Left lung (tissue), 14 donors: ENCODE measurements at places on chromosomes 5 and 9. TPM values are rescaled to one million over a fixed set of nuclear protein-coding genes. Genes with fewer than 3 reads are reported as not detected.
A peak's percentile ranks its signal among the peaks of the same experiment; 100 is the strongest.

The PCDHGA10 gene
- polyA plus RNA-seq = 3.9 TPM

The TCOF1 gene
- 27.9 TPM for polyA plus RNA-seq

The TSSK1B gene
- polyA plus RNA-seq = not detected

The DMRT3 gene
- not detected for polyA plus RNA-seq

The WDR38 gene
- polyA plus RNA-seq = 1.5 TPM

The MYMK gene
- polyA plus RNA-seq = not detected

The TPPP gene
- polyA plus RNA-seq = 6.7 TPM

The SEMA6A gene
- polyA plus RNA-seq = 40.0 TPM

The PAPPA gene
- polyA plus RNA-seq = 1.2 TPM

DNA sequence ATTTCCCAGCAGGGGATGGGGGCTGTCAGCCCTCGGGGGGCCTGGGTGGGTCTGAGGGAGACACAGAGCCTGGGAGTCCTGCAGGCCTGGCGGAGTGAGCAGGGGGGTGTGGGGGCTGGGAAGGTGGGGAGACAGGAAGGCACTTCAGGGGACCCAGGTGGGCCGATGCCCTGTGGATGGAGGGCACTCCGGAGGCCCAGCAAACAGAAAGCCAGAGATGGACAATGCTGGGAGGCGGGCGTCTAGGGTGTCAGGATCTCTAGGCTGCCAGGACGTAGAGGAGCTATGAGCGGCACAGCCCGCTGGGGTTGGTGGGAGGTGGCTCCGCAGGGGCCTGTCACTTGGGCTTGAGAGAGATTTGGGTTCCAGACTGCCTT lies 87.6 kb upstream of the COL5A1 start:
- peaks cover 18% of the 10 kb centered on the region for H3K4me1 ChIP-seq
- no peak for DNase-seq
- H3K4me3 ChIP-seq = no peak overlapping the region
- H3K27me3 ChIP-seq = no peaks in the 10 kb centered on the region
- no peak overlapping the region for H3K27ac ChIP-seq
- no peaks in the 10 kb centered on the region for H3K36me3 ChIP-seq

DNA sequence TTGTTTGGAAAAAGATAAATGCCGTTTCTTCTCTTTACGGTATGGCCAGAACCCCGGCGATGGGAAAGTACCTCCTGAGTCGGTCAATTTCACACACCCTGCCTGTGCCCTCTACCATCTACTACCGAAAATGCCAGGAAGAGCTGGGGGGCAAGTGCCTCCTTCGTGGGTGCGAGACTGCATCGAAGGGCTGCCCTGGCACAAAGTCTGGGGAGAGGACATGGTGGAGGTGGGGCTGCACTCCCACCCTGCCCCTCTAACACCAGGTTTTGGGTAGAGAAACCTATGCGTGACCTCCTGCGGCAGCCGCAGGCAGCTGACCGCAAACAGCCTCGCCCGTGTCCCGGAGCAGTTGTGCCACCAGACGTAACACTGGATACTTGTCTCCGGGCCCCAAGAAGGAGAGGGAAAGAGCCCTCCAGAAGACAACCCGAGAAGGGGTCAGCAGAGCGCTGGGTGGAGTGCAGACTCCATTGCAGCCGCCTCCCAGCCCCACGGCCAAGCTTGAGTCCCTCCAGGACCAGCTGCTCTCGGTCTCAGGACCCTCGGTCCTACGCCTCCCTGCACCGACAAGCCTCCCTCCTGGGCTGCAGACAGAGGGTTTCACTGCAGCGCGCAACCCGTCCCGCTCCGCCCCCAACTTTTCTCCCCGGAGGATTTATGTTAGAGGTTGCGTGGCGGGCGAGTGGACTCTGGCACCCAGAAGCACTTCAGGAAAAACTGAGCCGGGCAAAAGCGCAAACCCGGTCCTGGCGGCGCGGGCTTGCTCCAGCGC lies 823 bp upstream of the PRDM6 start:
- H3K27me3 ChIP-seq = peaks cover 66% of the 10 kb centered on the region
- H3K4me3 ChIP-seq = peak overlapping the region; percentile 31
- peak; percentile 58 for DNase-seq

- peaks cover 25% of the 10 kb centered on the region for H3K4me1 ChIP-seq
- no peak for DNase-seq
- no peak overlapping the region for H3K27ac ChIP-seq
- H3K4me3 ChIP-seq = no peak overlapping the region
- peaks cover 18% of the 10 kb centered on the region for H3K27me3 ChIP-seq
Observed at GRCh38 chr5:157463081-157463480, 3.1 kb downstream of the NIPAL4 start.

GRCh38 chr5:152844713-152845112 lies 439.6 kb upstream of the NMUR2 start:
- no peak overlapping the region for H3K4me3 ChIP-seq
- no peaks in the 10 kb centered on the region for H3K4me1 ChIP-seq
- no peak for DNase-seq
- no peaks in the 10 kb centered on the region for H3K36me3 ChIP-seq
- no peak overlapping the region for H3K27ac ChIP-seq
- H3K27me3 ChIP-seq = no peaks in the 10 kb centered on the region

- H3K27me3 ChIP-seq = no peaks in the 10 kb centered on the region
- no peaks in the 10 kb centered on the region for H3K36me3 ChIP-seq
- H3K27ac ChIP-seq = no peak overlapping the region
- no peaks in the 10 kb centered on the region for H3K4me1 ChIP-seq
- DNase-seq = no peak
Observed at GRCh38 chr5:13740471-13740870, 204.0 kb downstream of the DNAH5 start.

- no peaks in the 10 kb centered on the region for H3K27me3 ChIP-seq
- no peak for DNase-seq
- no peak overlapping the region for H3K4me3 ChIP-seq
- H3K27ac ChIP-seq = no peak overlapping the region
Observed at GRCh38 chr5:41539454-41539853, 29.1 kb upstream of the PLCXD3 start.

GRCh38 chr5:180464603-180464970 lies 29.6 kb upstream of the CNOT6 start:
- H3K27ac ChIP-seq = no peak overlapping the region
- H3K27me3 ChIP-seq = no peaks in the 10 kb centered on the region
- no peak for DNase-seq
- no peaks in the 10 kb centered on the region for H3K4me1 ChIP-seq
- no peaks in the 10 kb centered on the region for H3K36me3 ChIP-seq
- H3K4me3 ChIP-seq = no peak overlapping the region

- H3K27ac ChIP-seq = no peak overlapping the region
- DNase-seq = no peak
- no peaks in the 10 kb centered on the region for H3K4me1 ChIP-seq
Observed at GRCh38 chr5:153797484-153797883, 241.2 kb downstream of the FAM114A2 start.

DNA sequence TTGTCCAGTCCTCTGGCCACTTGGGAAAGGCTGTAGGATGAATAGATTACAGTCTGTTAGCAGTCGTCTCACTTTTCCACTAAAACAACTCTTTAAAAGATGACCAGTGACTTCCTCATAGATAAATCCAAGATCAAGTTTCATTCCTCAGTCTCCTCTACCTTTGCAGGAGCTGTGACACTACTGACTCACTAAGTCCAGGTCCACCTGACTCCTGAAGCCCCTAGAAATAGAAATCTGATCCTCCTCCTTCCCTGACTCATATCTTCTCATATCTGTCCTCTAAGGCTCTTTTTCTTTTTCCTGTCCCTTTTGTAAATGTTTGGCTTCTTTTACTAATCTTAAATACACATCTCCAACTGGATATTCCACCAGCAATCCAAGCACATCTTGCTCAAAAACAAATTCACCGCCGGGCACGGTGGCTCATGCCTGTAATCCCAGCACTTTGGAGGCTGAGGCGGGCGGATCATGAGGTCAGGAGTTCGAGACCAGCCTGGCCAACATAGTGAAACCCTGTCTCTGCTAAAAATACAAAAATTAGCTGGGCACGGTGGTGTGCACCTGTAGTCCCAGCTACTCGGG lies 2.6 kb downstream of the CCDC125 start:
- H3K27me3 ChIP-seq = no peaks in the 10 kb centered on the region
- DNase-seq = no peak
- no peaks in the 10 kb centered on the region for H3K4me1 ChIP-seq
- no peak overlapping the region for H3K4me3 ChIP-seq
- no peak overlapping the region for H3K27ac ChIP-seq

DNA sequence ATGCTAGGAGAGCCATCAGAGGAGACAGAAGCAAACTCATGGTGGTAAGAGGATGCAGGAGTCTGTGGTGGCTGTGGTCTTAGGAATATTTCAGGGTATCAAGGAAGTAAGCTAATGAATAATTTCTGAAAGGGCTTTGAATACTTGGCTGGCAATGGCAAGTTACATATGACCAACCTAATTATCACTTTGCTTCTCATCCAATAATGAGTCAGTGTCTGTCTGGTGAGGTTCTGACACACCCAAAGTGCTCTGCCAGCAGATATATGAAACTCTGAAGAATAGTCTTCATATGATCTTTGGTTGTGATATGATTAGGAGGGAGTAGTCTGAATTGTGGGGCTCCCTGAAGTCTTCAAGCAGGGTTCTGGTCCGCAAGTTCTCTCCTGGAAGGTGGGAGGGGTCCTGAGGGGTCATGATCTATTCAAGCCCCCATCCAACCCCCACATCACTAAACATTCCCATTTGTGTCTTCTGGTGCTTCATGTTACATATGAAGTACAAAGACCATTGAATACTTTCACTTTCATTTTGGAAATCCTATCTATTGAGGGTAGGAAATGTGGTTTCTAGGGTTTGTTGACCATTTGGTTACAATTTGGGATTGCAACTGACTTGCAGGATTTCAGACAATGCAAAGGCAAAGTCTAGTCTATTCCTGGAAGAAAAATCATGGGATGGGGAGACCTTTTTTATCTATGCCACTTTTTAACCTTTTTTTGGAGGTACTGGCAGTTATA lies 199.9 kb upstream of the CDKN2B start:
- H3K4me1 ChIP-seq = peaks cover 9% of the 10 kb centered on the region
- no peak overlapping the region for H3K4me3 ChIP-seq
- no peaks in the 10 kb centered on the region for H3K36me3 ChIP-seq
- H3K27me3 ChIP-seq = no peaks in the 10 kb centered on the region
- DNase-seq = no peak

DNA sequence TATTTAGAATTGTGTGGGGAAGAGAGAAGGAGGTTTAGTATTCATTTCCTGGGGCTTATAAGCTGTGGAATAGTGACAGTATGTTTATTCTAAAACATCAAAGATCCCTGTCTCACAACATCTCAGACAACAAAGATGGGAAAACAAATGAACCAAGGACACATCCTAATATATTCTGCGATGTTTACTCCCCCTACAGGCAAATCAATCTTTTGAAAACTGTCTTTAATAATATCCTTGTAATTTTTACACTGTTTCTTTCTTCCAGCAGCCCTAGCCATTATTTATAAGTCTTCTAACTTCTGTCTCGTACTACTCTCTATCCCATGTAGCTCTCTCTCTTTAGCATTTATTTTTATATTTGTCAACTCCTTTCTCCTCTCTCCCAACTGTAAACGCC lies 33.5 kb upstream of the TMEM252 start:
- no peaks in the 10 kb centered on the region for H3K4me1 ChIP-seq
- H3K4me3 ChIP-seq = no peak overlapping the region
- H3K27me3 ChIP-seq = no peaks in the 10 kb centered on the region
- DNase-seq = no peak
- H3K36me3 ChIP-seq = no peaks in the 10 kb centered on the region

DNA sequence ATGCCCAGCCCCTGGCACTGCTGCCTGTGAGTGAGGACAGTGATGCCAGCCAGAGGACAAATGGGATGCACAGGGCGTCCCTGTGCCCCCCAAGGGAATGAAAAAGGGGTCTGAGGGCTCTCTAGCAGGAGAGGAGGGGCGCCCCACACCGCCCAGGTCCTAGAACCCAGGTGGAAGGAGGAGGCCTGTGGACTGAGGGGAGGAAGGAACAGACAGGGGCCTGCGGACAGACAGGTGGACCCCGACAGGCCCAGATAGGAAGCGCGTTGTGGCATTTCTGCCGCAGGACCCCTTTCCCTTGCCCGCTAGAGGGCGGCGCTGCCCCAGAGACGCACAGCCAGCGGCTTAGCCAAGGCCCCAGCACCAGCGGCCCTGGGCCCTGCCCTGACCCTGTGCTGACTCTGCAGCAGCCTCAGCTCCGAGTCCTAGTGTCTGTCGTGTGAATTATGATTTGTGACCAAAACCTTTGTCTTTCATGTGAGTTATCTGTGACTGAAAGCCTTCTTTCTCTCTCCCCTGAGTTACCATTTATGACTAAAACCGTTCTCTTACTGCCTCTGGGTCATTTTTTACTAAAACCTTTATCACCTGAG lies 30.7 kb downstream of the TRIP13 start:
- H3K4me3 ChIP-seq = no peak overlapping the region
- H3K4me1 ChIP-seq = peaks cover 13% of the 10 kb centered on the region
- peaks cover 40% of the 10 kb centered on the region for H3K27me3 ChIP-seq
- no peak overlapping the region for H3K27ac ChIP-seq
- no peaks in the 10 kb centered on the region for H3K36me3 ChIP-seq

DNA sequence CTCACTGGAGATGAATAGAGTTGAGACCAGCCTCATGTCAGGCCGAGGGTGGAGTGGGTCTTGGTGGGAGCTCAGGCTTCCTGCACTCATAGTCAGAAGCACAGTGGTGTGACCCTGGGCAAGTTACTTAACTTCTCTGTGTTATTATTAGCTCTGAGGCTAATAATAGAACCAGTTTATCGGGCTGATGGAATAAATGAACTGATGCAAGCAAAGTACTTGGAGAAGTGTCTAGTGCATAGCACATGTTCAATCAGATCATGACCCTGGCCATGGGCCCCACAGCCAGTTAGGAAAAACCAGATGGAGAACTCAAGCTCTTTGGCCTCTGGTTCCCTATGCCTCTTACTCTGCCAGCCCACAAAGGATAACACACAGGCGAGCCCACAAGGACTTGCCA lies 45.3 kb upstream of the OSMR start:
- no peaks in the 10 kb centered on the region for H3K4me1 ChIP-seq
- H3K4me3 ChIP-seq = no peak overlapping the region
- H3K36me3 ChIP-seq = no peaks in the 10 kb centered on the region
- no peaks in the 10 kb centered on the region for H3K27me3 ChIP-seq
- DNase-seq = no peak

DNA sequence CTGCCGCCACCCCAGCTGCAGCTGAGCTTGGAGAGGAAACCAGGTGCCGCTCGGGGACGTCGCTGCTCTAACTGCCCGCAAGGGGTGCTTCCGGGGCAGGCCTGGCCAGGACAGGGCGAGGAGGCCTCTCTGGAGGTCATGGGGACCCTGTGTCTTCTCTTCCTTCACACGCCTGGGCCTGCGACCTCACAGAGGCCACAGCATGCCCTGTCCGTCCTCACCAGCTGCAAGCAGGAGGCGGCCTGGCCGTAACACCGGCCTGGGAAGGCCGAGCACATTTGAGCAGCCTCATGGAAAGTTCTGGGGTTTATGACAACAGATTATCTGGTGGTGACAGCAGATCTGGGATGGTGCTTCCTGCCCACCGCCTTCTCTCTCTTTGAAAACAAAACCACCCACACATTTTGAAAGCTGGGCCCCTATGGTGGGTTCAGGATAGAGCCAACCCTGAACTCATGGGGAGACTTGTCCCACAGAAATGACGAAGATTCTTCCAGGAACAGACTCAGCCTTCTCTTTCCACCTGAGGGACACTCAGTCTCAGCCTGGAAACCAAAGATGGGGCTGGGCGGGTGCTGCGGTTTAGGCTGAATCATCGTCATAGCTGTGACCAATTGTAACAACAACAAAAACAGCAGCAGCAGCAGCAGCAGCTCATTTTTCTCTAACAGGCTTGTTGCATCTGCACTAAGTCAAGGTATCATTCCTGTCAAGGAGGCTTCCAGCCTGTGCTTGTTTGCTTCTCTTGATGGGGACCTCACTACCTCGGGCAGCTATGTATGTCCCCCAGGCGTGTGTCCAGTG lies 99.6 kb upstream of the RAPGEF1 start:
- no peak overlapping the region for H3K27ac ChIP-seq
- no peaks in the 10 kb centered on the region for H3K4me1 ChIP-seq
- no peak for DNase-seq

- no peaks in the 10 kb centered on the region for H3K27me3 ChIP-seq
- no peak for DNase-seq
- H3K27ac ChIP-seq = no peak overlapping the region
- no peak overlapping the region for H3K4me3 ChIP-seq
- H3K4me1 ChIP-seq = no peaks in the 10 kb centered on the region
Observed at GRCh38 chr5:59783264-59783663, 110.3 kb downstream of the PDE4D start.
